ENCODE measurements at places on chromosomes 16 and 17. TPM values are rescaled to one million over a fixed set of nuclear protein-coding genes. Genes with fewer than 3 reads are reported as not detected.

Gene C17orf78
- not detected for total RNA-seq

Gene SLC5A10
- 0.21 TPM for total RNA-seq

Gene DNAI2
- 0.06 TPM for total RNA-seq

Gene GSE1
- 19.4 TPM for total RNA-seq

Gene CLEC18A
- total RNA-seq, result 0.13 TPM

All from A549 treated with Hydrocortisone at 1 μM for 4 hours (cell line).